ENCODE measurements at places on chromosomes 4 and X. TPM values are rescaled to one million over a fixed set of nuclear protein-coding genes. Genes with fewer than 3 reads are reported as not detected.

DNA sequence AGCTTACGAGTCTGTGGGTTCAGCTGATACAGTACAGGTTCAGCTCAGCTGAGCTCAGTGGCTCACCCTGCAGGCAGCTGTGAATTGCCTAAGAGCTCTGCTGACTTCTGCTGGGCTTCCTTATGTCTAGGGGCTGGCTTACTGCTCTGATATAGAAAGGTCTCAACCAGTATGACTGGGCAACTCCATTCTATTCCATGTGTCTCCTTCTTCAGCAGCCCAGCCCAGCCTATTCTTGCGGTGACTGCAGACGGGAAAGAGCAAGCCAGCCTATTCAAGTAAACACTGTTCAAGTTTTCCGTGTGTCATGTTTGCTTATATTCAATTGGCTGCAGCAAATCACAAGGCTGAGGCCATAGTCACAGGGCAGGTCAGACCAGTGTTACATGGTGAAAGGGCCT, 615.4 kb upstream of the ZFP42 start:
- DNase-seq: no peak

- no peak for DNase-seq
These were observed 281.5 kb upstream of the KLF3 start for GRCh38 chr4:38382520-38382919.

GRCh38 chr4:155973639-155974475, 20.2 kb upstream of the CTSO start:
- DNase-seq: no peak

The HUWE1 gene
- 105 TPM for total RNA-seq

GRCh38 chrX:150035531-150035930, 97.2 kb upstream of the EOLA2 start:
- no peak for DNase-seq

DNA sequence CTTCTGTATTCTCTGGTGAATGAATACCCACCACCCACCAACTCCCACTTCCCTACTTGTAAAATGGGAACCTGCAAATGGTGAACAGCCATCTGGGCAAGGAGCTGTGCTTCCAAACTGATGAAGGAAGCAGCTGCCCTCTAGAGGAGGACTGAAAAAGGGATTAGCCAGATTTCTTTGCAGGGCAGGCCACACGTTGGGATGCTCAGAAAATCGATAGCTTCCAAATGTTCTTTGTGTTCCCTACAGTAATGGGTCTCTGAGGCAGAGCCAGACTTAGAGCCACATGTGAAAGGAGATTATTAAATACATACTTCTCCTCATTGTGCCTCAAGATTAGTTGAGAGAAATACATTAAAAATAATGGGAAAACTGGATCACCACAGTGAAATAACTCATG, 39.3 kb upstream of the LPAR4 start:
- peak; percentile 36 for DNase-seq

GRCh38 chrX:114964374-114964773, 53.0 kb downstream of the IL13RA2 start:
- DNase-seq: no peak

The MEPE gene
- total RNA-seq: not detected

DNA sequence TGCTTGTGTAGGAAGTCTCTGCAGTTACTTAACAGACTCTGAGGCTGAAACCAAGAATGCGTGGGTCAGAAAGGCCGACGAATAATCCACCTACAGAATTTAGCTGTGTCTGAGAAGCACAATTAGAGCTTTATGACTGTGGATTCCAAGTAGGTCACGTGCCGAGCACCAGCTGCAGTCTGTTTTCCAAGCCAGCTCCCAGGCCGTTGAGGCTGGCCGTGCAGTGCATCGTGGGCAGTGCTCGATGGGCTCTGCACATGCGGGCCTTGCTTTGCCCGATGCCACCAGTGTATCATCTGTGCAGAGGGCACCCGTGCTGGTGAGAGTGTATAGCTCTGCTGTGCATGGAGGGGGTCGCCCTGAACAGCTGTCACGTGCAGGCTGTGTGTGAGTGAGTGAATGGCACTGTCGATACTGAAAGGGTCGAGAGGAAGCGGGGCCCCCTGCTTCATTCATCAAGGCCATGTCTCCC, 67.5 kb upstream of the CLDN34 start:
- no peak for DNase-seq

GRCh38 chrX:16633754-16634153, 16.2 kb upstream of the S100G start:
- DNase-seq: no peak
